ENCODE measurements at places on chromosomes 2 and 18.
A peak's percentile ranks its signal among the peaks of the same experiment; 100 is the strongest.

GRCh38 chr2:10541081-10541480, 93.0 kb upstream of the ODC1 start:
- no peak for DNase-seq

GRCh38 chr2:237473878-237474441, 13.1 kb upstream of the MLPH start:
- DNase-seq: no peak

DNA sequence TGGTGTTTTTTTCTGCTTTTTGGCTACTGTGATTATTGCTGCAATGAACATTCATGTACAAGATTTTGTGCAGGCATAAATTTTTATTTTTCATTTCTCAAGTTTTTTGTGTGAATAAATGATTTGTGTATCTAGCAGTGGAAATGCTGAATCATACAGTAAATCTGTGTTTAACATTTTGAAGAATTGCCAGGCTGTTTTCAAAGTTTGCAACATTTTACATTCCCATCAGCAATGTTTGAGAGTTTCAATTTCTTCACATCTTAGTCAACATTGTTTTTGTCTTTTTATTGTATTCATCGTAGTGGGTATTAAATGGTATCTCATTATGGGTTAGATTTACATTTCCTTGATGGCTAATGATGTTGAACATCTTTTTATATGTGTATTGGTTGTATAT, 98.8 kb upstream of the RBMS1 start:
- DNase-seq: no peak

GRCh38 chr2:128726911-128727310, 408.2 kb upstream of the HS6ST1 start:
- no peak for DNase-seq

DNA sequence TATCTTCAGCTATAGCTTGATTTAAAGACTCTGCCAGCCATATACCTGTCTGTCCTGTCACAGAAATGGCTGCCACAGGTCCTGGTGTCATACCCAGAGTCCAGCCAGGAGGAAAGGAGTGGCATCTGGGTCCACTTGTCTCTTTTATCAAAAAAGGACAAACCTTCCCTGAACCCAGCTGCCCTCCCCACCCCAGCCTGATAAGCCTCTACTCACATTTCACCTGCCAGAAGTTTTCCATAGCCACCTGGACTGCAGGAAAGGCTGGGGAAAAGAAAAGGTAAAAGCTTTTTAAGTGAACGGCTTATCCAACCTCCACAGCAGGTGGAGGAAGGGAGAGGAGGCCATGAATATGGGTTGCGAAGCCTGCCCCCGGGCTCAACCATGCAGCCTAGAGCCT, 32.8 kb downstream of the TMEM163 start:
- no peak for DNase-seq

DNA sequence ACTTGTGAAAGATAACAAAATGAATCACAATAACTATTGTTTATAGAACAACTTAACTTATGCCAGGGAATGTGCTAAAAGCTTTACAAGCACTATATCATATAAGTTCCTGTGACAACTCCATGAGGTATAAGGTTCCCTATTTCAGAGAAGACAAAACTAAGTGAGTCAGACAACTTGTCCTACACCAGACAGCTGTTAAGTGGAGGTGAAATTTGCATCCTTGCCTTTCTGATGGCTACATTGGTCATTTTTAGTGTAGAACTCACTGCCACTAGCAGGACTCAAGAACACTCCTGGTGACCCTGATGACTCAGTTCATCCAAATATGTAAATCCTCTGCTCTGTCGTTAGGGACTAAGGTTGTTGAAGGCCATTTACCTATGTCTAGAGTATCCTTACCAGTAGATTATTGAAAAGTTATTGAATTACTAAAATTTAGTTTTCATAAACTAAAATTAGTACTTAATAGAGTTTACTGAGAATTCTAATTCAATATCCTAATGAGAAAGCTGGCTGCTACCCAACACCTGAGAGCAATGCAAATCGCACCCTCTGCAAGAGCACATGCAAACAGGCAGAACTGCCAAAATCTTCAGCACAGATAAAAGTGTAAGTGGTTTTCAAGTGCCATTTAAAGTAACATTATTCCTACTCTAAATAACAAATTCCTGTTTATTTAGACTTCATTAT, 636.2 kb downstream of the NRXN1 start:
- DNase-seq: no peak

- DNase-seq: no peak
Measured at GRCh38 chr2:18176679-18177215, 298.3 kb downstream of the KCNS3 start.

GRCh38 chr2:10810202-10811161, 2.1 kb downstream of the PDIA6 start:
- DNase-seq: no peak

DNA sequence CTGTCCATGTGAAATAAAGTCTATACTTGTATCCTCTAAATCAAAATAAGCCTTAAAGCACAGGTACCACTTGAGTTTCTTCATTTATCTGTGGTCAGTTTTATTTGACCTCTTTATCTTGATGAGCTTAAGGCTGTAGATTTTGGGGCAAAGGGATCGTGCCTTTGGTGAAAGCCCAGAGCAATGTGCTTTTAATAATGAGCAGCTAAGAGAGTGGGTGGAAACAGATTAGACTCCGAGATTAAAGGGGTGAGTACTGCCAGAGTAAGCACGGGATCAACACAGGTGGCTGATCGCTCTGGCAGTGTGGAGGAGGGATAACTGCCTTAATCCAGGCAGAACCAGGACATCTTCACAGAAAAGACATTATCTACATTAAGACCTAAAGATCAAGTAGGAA, 280.4 kb downstream of the TDRD15 start:
- DNase-seq: no peak

- DNase-seq: no peak
Measured at GRCh38 chr18:48913775-48914174, 37.0 kb downstream of the SMAD7 start.

- no peak for DNase-seq
Measured at GRCh38 chr18:69388222-69388621, 12.5 kb upstream of the DOK6 start.

- DNase-seq: no peak
Measured at GRCh38 chr2:135914485-135914884, 38.2 kb upstream of the MCM6 start.

DNA sequence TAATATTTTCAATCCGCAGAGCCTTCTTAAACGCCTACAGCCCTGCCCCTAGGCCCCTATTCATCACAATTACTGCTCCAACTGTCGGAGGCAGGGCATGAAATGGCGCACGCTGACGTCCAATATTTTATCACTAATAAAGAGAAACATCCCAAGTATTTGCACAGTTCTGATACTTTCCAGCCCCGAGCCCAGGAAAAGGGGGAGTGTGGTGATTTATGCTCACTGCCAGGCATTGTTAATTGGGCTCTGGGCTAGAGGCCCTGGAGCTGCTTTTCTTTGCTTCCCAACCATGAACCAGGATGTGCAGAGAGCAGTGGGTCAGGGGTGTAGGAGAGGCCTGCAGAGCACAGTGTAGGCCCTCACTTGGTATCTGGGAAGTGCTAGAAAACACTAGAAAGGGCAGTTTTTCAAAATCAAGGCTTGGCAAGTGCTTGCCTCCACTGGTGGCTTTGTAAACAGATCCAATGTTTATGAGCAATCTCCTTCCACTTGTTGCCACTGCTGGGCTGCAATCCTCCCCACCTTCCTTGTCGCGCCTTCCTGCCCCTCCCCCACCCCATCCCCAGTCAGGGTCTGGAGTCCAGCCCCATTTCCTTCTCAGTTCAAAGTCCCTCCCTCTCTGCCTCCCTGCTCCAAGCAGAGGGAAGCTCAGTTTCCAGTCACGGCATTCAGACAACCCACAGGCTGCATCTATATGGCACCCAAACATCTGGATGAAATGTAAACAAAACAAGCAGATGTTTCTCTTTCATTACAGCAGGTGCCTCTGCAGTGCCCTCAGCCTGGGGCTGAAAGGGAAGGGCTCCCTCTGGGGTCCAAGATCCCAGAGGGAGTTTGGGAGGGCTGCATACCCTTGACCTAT, 83.9 kb upstream of the PKDCC start:
- DNase-seq: no peak

DNA sequence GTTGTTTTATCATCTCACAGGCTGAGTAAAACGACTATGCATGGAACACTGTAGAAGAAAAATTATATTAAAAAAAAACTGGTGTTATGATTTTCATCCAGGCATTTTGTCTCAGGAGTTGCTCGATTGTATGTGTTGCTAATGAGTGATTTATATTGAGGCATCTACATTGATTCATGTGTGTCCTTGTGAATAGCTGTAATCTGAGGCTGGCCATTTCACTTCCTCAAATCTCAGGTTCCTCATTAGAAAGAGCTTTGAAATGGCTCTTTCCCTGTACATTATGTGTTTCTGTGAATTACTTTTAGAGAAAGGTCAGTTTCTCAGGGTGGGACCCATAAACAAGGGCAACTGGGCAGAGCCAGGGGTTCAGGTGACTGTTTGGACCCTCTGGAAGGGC, 2.3 kb downstream of the IL18R1 start:
- no peak for DNase-seq

DNA sequence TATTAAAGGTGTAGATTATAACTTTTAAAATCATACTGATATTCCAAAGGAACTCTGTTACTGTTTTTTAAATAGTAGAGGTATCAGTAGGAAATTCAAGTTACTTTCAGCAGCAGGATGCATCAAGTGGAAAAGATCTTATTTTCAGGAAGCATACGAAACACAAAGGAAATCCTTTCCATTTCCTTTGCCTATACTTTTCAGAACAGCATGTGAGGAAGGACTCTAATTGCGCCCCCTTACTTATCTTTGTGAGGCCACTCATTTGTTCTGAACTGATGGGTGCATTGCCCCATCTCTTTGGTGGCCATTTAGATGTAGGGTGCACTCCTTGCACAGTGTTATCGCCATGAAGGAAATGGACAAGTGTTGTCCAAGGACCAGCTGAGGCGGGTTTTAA, 145.3 kb downstream of the BABAM2 start:
- no peak for DNase-seq

DNA sequence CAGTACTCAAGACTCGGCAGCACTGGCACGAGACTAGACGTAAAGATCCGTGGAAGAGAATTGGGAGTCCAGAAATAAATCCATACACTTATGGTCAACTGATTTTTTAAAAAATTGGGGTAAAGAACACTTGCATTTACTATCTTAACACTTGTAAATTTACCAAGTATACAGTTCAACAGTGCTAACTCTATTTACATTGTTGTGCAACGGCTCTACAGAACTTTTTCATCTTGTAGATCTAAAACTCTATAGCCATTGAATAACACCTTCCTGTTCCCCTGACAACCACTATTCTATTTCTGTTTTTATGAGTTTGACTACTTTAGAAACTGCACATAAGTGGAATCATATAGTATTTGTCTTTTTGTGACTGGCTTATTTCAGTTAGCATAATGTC, 129.4 kb upstream of the SP3 start:
- DNase-seq: no peak

- no peak for DNase-seq
Measured at GRCh38 chr2:80302314-80303005, 2.1 kb downstream of the LRRTM1 start.

- no peak for DNase-seq
Measured at GRCh38 chr2:96197546-96198255, 10.9 kb downstream of the STARD7 start.

GRCh38 chr18:58043491-58044369, at the start of gene NEDD4L:
TSS of gene NEDD4L (plus strand) at chr18:58044226. CDS start at chr18:58044661, 435 bp downstream.
- DNase-seq: peak; percentile 49

DNA sequence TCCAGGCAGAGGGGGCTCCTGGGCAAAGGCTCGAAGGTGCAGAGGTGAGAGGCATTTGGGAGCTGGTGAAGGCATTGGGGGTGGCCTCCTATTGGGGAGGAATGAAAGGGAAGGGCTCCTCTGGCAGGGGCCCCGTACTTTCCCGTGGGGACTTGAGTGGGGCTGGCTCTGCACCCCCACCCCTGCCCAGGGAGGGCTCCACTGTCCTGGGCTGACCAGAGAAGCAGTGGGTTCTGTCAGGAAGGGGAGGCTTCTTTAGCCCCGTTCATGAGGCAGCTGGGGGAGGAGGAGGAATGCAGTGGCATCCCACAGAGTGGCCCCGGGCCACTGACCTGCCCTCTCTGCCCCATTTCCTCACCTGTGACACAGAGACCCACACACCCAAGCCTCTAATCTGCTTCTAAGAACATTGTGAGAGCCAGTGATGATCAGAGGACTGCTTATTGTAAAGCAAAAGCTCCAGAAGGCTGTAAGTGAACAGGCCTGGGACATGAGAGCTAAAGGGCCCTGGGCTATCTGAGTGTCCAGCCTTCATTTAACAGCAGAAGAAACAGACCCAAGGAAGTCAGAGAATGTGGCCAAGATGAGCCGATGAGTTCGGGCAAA, 38.6 kb upstream of the GPAT2 start:
- no peak for DNase-seq

DNA sequence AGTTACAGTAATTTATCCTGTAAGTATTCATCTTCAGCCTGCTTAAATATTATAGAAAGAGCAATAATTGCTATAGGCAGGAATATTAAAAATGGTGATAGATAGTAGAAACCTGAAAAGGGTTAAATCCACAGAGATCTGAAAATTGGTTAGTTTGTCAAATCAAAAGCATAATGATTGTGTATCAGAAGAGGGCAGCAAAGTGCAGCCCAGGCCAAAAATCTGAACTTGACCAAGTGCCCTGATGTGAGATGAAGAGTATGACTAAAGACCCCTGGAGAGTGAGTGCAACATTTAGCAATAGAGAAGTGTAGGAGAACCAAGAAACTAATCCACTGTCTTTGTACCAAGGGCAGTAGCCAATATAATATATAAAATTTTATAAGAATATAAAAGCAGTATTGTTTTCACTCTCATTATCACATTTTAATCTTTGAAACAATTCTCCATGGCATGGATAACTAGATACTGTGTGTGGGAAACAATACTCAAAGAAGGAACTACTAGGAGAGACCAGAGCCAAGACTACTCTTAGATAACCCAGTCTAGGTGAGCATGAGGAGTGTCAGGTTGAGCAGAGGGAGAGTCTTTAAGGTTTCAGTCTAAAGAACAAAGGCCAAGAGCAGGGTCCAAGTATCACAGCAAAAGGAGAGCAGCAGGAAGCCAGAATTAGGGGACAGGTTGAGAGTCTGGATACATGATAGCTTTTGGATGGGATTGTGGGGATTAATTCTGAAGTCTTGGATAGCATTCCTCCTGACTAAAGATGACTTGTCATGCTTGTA, 148.7 kb downstream of the CALCRL start:
- DNase-seq: no peak

GRCh38 chr2:223604231-223604630, 2.1 kb upstream of the SCG2 start:
- DNase-seq: no peak

DNA sequence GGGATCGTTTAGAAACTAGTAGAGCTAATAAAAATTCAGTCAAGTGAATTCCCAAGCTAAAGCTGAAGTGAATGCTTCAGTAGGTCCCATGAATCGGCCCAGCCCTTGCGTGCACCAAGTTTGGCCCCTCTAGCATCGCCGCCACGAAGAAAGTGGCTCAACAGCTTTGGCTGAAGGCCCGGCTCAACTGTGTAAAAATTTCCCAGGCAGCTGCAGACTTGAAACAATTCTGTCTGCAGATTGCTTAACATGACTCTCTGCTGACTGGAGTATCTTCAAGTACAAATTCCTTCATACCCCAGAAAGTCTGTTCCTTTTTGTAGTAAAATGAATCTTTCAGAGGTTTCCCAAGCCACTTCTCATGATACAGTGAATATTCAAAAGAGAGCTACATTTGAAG, 32.7 kb downstream of the ALMS1 start:
- no peak for DNase-seq

DNA sequence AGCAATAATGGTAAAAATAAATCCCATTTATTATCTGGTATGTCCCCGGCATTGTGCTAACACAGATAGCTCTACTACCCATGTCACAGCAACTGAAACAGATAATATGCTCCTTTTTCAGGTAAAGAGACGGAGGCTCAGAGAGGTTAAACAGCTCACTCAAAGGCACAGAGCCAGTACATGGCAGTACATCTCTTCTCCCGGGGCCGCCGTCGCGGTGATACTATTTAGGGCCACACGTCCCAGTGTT, 693 bp upstream of the PDK1 start:
- no peak for DNase-seq
